ENCODE measurements at places on chromosomes 16 and 17. TPM values are rescaled to one million over a fixed set of nuclear protein-coding genes. Genes with fewer than 3 reads are reported as not detected.

GRCh38 chr17:29844339-29845048 is 85.5 kb downstream of the SSH2 start:
- DNase-seq: peak; percentile 13

GRCh38 chr17:50326831-50327364 is 19.0 kb upstream of the XYLT2 start:
- no peak for DNase-seq

DNA sequence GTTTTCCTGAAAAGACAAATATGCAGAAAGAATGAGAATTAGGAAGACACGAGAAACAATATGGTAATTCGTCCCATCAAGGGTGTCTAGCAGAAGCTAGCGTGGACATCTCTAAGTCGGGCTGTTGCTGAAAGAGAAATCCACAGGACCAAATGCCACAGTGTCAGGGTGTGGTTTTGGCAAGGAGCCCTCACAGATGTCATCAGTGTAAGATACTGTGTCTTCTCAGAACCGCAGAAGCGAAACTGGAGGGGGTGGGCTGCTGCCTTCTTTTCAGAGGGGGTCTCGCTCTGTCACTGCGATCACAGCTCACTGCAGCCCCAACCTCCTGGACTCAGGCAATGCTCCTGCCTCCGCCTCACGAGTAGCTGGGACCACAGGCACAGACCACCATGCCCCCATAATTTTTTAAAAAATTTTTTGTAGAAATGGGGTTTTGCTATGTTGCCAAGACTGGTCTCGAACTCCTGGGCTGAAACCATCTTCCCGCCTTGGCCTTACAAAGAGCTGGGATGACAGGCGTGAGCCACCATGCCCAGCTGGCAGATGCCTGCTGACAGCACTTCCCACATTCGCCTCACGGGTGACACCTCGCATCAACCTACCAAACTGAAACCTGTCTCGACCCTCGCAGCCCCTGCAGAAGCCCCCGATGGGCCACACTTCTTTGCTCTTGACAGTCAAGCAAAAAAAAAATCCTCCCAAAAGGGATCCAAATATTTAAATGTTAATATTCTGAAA is 26.2 kb downstream of the TRAP1 start:
- no peak for DNase-seq

- DNase-seq: peak; percentile 75
Measured at GRCh38 chr17:76262732-76263344, 2.3 kb upstream of the UBALD2 start.

DNA sequence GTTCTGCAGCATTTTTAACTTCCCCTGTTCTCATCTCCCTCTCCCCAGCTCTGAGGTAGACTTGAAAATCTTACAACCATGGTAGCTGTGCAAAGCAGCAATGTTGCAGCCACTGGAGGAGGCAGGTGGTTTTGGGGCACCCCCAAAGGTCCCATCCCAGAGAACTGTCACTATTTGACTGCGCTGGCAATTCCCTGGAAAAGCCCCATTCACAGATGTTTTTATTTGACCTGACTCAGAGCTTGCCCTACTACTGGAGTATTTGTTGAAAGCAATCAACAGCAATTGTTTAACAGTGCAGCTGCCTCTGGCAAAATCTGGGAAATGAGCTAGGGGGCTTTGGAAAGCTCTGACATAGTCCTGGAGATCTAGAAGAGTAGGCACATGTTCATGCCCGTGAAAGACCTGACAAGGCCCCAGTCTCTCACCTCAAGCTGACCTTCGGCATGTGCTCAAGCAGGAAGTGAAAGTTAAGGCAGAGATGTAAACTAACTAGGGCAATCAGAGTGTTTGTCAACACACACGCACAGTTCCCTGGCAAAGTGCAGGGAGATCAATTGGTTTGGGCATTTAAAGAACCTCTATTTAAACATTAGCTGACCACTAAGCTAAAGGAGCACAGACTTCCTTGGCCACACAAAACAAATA is 19.7 kb upstream of the PIK3R5 start:
- DNase-seq: no peak

DNA sequence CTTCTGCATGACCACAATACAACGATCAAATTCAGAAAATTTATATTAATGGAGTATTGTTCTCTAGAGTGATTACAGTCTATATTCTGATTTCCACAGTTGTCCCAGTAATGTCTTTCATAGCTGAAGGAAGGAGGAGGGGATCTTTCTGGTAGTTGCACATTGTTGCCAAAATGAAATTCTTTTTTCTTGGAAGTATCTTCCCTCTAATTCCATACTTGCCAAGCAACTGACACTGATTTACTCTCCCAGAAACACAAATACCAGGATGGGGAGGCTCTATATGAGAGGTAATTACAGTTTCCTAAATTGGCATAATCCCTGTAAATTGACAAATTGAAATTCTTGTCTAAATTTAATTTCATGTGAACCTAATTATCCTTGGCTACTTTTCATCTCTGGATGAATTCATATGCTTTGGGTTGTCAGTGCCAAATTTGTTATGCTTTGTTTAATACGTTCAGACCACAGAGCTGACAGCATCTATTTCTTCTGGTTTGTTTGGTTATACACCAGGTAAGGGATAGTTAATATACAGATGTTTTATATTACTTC is 30.0 kb downstream of the NOL11 start:
- no peak for DNase-seq

DNA sequence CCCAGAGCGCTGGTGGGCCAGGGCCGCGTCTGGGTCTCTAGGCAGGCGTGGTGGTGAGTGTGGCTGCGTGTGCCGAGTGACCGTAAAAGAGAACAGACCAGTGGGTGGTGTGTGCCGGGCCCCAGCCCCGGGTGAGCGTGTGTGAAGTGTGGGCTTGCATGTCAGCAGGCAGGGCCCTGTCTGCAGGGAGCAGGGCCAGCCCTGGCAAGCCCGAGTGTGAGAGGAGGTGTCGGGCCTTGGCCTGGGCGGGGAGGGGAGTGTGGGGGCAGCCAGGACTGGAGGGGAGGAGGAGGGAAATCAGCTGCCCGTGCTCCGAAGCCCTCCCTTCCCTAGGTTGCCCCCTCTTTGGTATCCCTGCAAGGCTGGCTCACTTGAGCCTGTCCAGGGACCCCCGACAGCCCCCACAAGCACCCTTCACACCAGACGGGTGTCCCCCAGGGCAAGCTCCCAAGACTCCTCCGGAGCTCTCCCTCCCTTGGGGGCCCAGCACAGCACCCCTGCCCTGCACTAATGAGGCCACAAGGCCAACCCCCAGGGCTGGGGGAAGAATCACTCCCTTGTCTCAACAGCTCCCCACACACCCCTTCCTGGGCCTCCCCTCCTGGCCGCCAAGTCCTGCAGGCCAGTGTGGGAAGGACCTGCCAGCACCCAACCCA is 1.9 kb downstream of the USH1G start:
- no peak for DNase-seq

- peak; percentile 80 for DNase-seq
Measured at GRCh38 chr17:32323811-32324491, 18.0 kb downstream of the C17orf75 start.

DNA sequence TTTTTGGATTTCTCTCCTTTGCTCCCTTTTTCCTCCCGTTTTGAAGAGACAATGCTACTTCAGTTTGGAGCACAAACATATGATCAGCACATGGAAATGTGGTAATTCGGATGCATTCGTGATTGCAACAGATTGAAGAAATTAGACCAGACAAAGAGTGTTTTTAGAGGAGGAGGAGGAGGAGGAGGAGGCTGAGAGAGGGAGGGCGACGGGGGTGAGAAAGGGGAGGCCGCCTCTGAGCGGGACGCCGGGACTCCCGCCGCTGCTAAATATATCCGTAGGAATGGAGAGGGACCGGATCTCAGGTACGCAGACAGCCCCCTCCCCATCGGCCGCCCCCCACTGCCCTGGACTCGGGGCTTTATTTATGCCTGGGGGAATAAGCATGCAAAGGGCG is 179.3 kb downstream of the SEC14L1 start:
- DNase-seq: peak; percentile 46

DNA sequence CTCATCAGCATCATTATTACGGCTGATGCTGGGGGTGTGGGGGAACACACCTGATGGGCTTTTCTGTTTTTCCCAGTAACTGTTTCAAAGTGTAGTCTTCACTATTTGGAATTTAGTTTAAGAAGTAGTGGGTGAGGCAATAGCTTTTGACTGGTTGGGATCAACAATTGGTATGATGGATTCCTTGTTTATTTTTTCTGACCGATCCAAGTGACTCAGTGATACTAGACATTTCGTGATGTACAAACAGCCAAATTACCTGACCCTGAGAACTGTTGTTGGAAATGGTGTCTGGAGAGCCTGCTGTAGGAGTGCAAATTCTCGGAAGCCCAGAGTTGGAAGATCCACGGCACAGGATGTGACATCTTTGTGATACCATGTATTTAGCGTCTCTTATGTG is 204.2 kb downstream of the PRKCA start:
- DNase-seq: no peak

DNA sequence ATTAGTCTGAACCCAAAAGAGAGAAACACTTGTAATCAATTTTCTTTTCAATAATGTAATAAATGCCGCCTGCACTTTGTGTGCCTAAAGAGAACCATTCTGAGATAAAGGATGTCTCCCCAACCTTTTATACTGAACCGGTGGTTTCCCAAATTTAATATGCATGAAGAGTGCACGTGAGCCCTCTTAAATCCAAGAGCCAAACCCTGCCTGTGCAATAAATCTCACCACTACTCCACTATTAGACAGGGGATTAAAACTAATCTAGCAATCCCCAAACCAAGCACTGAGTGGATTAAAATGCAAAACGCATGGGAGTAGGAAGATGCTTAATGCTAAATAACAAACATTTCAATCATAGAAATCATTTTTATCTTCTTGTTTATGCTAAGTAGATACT is 351.0 kb upstream of the PSMD7 start:
- DNase-seq: no peak

- DNase-seq: peak; percentile 72
Measured at GRCh38 chr17:65742403-65743307, 181.2 kb upstream of the AXIN2 start.

DNA sequence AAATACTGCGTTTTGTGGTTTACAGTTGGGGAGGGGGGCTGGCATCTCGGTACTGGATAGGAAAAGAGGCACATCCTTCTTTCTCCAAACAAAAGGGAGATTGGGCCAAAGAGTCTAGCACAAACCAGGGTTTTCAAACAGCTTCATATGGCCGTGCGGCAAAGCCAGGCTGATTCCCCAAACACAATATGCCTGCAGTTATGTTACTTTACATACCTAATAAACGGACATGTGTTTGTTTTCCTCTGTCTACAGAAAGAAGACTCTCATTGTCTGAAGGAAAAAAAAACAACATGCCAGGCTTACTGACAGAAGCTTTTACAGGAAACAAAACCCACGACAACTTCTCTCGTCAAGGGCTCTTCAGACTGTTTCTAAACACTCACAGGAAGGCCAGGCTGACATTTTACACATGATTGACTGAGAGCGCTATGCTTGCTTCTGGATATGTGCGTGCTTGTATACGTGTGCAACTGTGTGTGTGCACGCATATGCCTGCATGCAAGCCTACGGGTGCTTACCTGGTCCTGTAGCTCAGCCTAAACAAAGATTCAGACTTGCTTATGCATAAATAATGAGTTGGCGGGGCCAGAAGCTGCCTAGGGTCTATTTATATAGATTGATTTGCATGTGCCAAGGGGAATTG is 461.0 kb upstream of the C16orf82 start:
- no peak for DNase-seq

GRCh38 chr17:32546031-32546444 is 59.2 kb downstream of the CDK5R1 start:
- DNase-seq: no peak

- DNase-seq: no peak
Measured at GRCh38 chr16:86046667-86047270, 147.8 kb downstream of the IRF8 start.

DNA sequence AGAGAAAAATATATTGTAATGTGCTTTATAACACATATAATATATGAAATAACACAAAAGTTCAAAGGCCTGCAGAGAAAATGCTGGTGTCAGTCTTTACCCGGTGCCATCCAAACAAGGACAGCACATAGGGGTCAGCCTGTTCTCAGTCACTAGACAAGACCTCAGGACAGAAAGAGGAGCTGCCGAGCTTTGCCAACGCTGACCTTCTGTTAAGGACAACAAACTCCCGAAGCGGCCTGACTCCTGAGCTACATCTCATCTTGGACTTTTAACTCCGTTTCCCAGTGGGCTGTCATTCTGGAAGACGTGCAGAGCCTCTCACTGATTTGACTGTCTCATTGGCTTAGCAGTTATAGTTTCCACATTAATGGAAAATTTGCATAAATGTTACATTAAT is 6.9 kb downstream of the ELAC2 start:
- no peak for DNase-seq

Gene CDH11
- 46.9 TPM for total RNA-seq

Gene NACA2
- total RNA-seq: not detected

Gene GP1BA
- total RNA-seq: 0.23 TPM

Gene PHAF1
- 26.3 TPM for total RNA-seq
